ENCODE measurements at places on chromosomes 7 and 10.

DNA sequence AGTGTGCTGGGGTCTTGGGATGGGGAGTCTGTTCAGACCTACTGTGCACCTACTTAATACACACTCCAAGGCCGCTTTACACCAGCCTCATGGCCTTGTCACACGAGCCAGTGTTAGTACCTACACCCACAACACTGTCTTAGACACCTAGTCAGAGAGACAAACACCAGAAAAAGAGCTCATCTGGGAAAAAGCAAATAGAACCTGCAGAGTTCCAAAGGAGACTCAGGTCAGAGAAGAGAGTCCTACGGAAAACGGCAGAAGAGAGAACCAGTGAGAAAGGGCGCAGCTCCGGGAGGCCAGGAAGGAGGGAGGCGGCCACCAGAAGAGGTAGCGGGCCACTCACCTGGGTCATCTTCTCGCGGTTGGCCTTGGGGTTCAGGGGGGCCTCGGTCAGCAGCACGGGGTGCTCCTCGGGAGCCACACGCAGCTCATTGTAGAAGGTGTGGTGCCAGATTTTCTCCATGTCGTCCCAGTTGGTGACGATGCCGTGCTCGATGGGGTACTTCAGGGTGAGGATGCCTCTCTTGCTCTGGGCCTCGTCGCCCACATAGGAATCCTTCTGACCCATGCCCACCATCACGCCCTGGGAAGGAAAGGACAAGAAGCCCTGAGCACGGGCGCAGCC, 105.3 kb upstream of the TNRC18 start:
- no peak for DNase-seq

DNA sequence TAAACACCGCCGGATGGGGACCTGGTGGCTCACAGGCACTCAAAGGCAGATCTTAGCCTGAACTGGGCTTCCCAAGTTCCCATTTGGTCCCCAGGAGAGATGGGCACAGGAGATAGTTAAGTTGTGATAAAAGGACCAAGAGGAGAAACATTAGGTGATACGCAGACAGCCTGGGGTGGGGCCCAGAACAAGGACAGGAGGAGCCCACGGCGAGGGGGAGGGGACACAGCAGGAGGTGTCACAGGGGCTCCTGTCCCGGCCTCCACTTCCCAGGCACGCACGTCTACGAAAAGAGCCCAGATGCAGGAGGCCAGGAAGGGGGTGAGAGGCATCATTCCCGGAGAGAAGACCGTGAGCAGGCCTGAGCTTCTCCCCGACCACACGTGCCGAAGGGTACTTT, 16.3 kb upstream of the DNAAF5 start:
- DNase-seq: no peak

- no peak for DNase-seq
Observed at GRCh38 chr10:124911124-124912067, 30.5 kb upstream of the ZRANB1 start.

- peak; percentile 80 for DNase-seq
Observed at GRCh38 chr10:7407368-7408290, 3.2 kb downstream of the SFMBT2 start.

GRCh38 chr10:22246680-22247391, 29.0 kb upstream of the EBLN1 start:
- DNase-seq: no peak

- no peak for DNase-seq
Observed at GRCh38 chr7:40393660-40394059, 258.9 kb downstream of the SUGCT start.

GRCh38 chr10:129744134-129745111, 219.7 kb downstream of the EBF3 start:
- DNase-seq: no peak

DNA sequence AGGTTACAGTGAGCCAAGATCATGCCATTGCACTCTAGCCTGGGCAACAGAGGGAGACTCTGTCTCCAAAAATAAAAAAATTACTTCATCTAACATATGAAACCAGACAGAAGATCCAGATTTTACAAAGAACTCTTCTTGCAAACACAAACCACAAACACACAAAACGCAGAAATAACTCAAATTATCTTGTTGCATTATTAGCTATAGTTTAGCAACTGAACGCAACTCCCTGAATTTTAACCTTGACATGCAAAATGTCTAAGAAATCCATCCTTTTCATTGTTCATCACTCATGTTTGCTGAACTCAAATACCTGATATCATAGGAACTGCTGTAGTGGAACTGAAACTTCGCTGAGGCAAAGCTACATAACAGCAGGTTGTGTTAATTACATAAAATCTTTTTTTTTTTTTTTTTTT, 64.1 kb downstream of the MICU1 start:
- no peak for DNase-seq

DNA sequence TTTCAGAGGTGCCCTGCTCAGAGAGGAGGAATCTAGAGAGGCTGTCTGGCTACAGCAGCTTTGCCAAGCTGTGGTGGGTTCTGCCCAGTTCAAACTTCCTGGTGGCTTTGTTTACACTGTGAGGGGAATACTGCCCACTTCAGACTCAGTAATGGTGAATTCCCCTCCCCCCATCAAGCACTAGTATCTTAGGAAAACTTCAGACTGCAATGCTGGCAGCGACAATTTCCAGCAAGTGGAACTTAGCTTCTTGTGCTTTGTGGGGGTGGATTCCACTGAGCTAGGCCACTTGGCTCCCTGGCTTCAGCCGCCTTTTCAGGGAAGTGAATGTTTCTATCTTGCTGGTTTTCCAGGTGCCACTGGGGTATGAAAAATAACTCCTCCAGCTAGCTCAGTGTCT, 42.8 kb downstream of the CYP2C8 start:
- DNase-seq: no peak

DNA sequence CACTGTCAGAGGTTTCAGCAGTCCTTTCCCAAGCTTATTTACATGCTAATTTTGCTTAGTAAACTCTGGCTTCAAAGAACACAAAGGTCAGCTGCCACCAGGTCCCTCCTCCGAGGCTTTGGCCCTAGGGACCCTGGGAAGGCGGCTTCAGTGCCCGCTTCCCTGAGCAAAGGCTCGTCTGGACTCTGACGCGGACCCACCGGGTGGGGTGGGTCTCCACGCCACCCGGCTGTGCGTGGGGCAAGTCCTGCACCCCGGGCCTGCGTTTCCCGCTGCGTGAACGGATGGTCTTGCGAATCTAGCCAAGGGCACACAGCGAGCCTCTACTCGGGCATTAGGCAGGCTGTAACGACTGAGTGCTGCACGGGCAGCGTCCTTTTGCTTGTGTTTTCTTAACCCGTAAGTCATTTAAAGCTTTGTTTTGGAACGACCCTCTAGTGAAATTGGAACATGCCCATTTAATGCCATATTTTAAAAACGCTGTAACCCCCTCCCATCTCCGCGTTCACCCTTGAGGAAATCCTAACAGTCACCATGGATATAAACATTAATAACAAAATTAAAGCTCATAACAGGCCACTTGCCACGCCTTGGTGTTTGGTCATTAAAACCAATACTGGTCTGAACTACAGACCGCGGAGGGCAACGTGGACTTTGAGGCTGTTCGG, 828 bp downstream of the BNIP3 start:
- DNase-seq: peak; percentile 68

DNA sequence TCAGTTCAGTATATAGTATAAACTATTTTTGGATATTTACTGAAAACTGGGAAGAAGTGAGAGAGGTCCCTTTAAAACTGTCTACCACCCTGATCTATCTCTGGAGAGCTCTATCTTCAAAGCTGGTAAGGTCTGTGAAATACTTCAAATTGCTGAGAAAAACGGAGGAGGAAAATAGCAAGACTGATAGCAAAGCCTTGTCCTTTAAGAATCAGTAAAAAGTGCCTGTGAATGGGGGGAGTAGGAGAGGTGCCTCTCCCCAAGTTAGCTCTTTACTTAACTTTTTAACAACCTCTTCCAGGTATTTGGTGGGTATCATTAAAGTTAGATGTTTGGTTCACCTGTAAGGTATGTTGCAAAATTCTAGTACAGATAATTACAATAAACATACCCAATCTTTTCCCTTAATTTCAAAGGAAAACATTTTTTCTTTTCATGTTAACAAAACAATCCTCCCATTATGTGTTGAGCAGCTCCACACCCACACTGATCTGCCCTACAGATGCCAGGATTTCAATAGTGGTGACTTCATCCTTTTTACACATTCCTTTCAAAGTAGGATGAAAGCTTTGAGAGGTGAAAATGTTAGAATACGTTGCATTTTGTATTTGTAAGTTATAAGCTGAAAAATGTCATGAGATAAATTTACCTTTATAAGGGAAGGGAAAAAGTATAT, 149.2 kb downstream of the CRPPA start:
- DNase-seq: no peak

DNA sequence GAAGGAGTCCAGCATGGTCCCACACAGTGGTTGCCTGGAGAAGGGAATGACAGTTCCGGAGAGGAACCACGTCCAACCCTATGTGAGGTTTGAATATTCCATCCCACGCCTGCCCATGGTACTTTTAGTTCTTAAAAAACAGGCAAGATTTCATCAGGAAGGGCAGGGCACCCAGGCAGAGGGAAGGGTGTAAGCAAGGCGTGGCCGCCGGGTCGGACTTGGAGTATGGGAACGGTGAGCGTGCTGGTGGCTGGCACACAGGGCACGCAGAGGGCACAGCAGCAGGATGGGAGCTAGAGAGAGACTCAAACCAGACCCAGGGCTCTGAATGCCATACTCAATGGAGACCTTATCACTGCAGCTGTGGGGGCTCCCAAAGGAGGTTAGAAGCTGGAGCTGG, 34.3 kb downstream of the FAM53B start:
- no peak for DNase-seq

DNA sequence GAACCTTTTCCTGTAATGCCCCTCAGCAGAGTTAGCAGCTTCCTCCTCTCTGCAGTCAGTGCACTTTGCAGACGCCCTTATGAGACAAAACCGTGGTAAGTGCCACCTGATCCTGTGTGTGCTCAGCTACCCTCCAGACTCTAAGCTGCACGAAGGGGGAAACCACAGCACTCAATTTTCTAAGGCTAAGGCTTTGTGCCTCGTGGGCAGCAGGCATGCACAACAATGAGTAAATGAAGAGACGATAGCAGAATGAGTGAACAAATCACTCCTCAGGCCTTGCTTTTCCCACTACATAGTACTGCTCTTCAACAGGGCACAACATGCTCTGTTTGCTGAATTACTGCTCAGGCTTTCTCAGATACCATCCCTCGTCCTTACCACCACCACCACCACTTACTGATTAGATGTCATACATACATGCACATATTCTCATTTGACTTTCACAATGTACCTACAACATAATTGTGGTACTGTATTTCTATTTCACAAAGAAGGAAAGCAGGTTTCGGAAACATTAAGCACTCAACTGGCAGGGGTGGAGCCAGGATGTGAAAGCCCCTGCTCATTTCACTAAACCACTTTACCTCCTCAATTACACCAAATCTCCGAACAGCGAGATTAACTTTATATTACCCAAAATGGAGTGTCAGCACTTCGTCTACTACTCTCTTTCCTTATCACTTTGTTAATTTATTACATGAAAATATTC, 85.4 kb downstream of the ICA1 start:
- DNase-seq: no peak

- peak; percentile 81 for DNase-seq
Observed at GRCh38 chr10:11424456-11425295, 186.8 kb downstream of the USP6NL start.

GRCh38 chr10:132039371-132039770, 26.4 kb upstream of the JAKMIP3 start:
- no peak for DNase-seq

GRCh38 chr10:75910032-75910431, 478.6 kb downstream of the LRMDA start:
- DNase-seq: no peak

GRCh38 chr10:42734536-42734935, 48.1 kb upstream of the BMS1 start:
- DNase-seq: no peak

- no peak for DNase-seq
Observed at GRCh38 chr10:124641282-124642087, 102.7 kb downstream of the FAM53B start.

DNA sequence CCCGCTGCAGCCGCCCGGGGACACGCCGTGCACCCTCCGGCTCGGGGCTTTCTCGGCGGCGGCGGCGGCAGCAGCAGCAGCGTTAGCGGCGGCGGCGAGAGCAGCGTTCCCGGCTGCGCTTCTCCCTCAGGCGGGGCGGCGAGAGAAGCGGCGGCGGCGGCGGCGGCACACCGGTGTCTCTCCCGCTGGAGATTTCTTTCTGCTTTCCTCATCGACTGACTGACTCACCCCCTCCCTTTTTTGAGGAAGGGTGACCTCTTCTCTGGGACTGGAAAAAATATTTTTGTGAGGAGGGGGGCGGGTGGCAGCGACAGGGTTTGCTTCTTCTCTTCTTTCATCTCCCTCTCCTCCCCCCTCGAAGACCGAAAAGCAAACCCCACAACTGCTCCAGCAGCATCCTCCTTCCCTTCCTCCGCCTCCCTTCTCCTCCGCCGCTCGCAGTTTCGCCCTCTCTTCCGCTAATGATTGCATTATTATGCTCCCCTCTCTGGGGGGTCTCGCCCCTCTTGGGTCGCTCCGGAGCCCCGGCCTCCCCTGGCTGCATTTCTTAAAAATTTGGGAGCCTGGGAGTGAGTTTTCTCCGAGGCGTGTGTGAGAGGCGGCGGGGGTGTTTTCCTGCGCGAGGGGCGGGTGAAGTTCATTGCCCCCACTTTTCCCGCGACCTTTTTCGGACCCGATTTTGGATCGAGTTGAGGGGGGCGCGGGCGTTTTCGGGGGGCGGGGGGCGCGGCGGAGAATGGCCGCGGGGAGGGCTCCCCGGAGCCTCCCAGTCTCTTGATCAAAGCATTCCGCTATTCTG, 411 bp downstream of the AUTS2 start:
- peak; percentile 88 for DNase-seq

DNA sequence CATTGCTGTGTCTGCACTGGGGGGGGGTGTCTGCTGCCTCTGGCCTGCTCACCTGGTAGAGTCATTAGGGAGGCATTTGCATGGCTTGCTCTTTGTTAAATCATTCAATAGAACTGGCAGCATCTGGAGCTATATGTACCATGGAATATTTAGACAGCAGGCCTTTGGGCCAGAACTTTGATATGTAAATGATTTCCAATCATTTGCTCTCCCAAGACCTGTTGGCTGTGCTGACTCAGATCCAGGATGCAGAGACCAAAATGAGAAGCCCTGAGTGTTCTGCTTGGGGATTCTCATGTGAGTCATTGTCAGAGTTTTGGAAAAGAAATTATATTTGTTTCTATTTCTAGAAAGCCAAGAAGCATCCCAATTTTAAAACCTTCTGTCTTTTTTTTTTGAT, 257.6 kb upstream of the IGFBP3 start:
- no peak for DNase-seq

GRCh38 chr7:29955799-29956486, 33.7 kb downstream of the SCRN1 start:
- no peak for DNase-seq

GRCh38 chr7:30029696-30030095, 1.5 kb downstream of the PLEKHA8 start:
- DNase-seq: peak; percentile 27

GRCh38 chr10:110617425-110618229, 26.5 kb upstream of the RBM20 start:
- peak; percentile 69 for DNase-seq

DNA sequence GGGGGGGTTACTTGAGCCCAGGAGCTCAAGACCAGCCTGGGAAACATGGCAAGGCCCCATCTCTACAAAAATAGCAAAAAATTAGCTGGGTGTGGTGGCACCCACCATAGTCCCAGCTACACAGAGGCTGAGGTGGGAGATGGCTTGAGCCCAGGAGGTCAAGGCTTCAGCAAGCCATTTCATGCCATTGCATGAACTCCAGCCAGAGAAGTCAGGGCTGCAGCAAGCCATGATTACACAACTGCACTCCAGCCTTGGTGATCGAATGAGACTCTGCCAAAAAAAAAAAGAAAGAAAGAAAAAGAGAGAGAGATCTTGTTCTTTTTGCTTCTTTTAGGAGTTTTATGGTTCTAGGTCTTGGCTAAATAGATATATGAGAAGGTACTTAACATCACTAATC, 200.2 kb upstream of the PHYHIPL start:
- DNase-seq: no peak

GRCh38 chr7:46157404-46157803, 236.3 kb upstream of the IGFBP3 start:
- no peak for DNase-seq

All from eye (tissue), 1 donor.